Activated CD8-positive, alpha-beta T cell treated with anti-CD3 and anti-CD28 coated beads, Interleukin-2, amount 10 ng/mL, durations not matched to agents 7 days and 5 days (primary cell): ENCODE measurements at places on chromosomes 2 and 18.
A peak's percentile ranks its signal among the peaks of the same experiment; 100 is the strongest.

DNA sequence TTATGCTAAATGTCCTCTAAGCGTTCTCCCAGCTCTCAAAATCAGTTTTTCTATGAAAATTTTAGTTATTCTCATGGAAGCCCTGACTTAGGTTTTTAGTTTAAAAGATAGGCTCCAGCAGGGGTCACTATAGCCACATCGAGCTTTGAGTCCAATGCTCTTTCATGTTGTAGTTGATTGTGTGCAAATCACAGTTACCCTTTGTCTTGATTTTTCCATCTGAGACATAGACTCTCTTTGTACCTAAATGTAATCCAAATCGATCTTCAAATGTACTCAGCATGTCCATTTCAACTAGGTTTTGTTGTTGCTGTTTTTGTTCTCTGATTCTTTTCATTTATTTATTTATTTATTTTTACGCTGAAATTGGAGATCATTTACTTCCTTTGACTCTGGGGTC, 26.4 kb upstream of the MSTN start:
- no peaks in the 10 kb centered on the region for H3K4me1 ChIP-seq
- peak; percentile 66 for DNase-seq
- H3K27ac ChIP-seq, result no peak overlapping the region

- H3K27ac ChIP-seq, result no peak overlapping the region
- no peak overlapping the region for H3K4me3 ChIP-seq
- no peaks in the 10 kb centered on the region for H3K27me3 ChIP-seq
- H3K4me1 ChIP-seq, result no peaks in the 10 kb centered on the region
- no peak for DNase-seq
These were observed 201.8 kb upstream of the GALNT5 start for GRCh38 chr2:157055660-157056199.

- no peak overlapping the region for H3K4me3 ChIP-seq
- no peak overlapping the region for H3K27ac ChIP-seq
These were observed 20.5 kb upstream of the KIF1A start for GRCh38 chr2:240840435-240841060.

- DNase-seq, result no peak
- H3K4me3 ChIP-seq, result no peak overlapping the region
- no peaks in the 10 kb centered on the region for H3K4me1 ChIP-seq
- H3K27ac ChIP-seq, result no peak overlapping the region
- H3K27me3 ChIP-seq, result no peaks in the 10 kb centered on the region
- no peaks in the 10 kb centered on the region for H3K36me3 ChIP-seq
These were observed 118.1 kb upstream of the FN1 start for GRCh38 chr2:215553946-215554345.

DNA sequence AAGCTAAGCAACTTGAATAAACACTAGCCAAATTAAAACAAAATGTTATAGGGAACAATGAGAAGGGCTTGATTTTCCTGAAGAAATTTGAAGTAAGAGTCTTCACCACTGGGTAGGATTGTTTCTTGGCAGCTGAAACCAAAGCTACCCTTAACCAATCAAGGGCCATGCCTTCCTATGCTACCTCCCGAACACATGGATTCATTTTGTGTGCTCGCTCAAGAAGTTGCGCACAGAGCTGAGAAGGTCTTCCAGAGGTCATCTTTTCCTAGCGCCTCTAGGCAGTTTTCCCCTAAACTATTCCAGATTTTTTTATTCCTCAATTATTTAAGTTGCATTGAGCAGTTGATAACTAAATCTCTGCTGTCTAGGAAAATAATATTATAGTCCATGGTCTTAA, 264.6 kb downstream of the RBM43 start:
- no peak overlapping the region for H3K27ac ChIP-seq
- no peaks in the 10 kb centered on the region for H3K4me1 ChIP-seq
- no peaks in the 10 kb centered on the region for H3K36me3 ChIP-seq

DNA sequence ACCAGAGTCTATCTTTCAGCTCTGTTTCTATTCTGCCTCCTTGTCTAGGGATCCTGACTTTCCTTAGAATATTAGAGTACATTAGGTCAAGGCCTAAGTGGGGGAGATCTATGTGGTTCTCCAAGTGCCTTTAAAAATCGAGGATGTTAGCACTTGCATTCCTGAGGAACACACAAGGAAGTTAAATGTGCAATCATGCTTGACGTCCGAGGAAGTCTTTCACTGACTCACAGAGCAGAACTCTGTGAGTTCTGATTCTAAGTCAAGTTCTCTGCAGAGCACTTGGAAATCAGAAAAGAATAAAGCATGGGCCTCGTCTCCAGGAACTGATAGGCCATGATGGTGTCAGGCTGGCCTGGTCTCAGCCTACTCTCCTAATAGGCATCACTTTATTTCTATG, 17.2 kb downstream of the FHOD3 start:
- peaks cover 6% of the 10 kb centered on the region for H3K27me3 ChIP-seq
- DNase-seq, result no peak
- no peak overlapping the region for H3K4me3 ChIP-seq

GRCh38 chr2:191038741-191039140, 24.8 kb upstream of the STAT1 start:
- peaks cover 34% of the 10 kb centered on the region for H3K4me1 ChIP-seq
- no peak for DNase-seq
- H3K4me3 ChIP-seq, result no peak overlapping the region
- peak overlapping the region; percentile 75 for H3K27ac ChIP-seq

- H3K27me3 ChIP-seq, result no peaks in the 10 kb centered on the region
- no peaks in the 10 kb centered on the region for H3K4me1 ChIP-seq
- no peak overlapping the region for H3K4me3 ChIP-seq
- no peaks in the 10 kb centered on the region for H3K36me3 ChIP-seq
- H3K27ac ChIP-seq, result no peak overlapping the region
These were observed 193.1 kb downstream of the HNMT start for GRCh38 chr2:138157372-138157771.

DNA sequence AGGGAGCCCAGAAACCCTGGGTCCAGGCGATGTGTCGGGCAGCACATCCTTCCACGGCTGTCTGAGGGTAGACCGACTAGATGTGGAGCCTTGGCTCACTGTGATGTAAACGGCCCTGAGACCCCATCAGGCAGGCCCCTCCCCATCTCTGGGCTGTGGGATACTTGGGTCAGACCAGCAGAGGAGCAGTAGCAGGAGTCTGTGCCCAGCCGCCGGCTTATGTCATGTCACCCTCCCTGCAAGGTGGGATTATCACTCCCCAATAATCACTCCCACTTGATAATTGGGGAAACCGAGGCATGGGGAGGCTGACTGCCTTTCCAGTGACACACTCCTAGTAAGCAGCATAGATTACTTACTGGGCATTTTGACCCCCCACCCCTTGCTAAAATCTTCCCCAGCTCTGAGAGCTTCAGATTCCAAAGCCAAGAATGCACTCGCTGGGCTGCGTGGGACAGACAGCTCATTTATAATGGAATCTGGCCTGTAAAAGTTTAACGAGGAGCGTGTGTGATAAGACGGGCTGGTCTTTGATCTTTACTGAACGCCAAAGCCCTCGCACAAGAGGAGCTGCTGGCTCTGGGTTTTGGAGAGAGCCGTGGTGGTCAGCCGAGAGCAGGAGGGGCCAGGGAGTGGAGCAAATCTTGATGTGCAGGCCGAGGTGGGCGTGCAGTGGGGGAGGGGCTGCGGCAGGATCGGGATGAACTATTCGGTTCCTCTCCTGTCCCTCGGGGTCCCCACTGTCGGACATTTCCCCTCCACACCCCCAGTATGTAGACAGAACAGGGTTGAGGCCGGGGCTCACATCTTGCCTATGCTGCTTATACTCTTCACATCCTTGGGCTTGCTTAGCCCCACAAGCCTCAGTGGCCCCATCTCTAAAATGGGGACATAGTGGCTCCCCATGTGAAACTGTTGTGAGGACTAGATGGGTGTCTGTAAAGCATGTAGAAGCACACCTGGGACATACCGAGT, 200.0 kb downstream of the GLI2 start:
- H3K4me1 ChIP-seq, result no peaks in the 10 kb centered on the region
- no peaks in the 10 kb centered on the region for H3K27me3 ChIP-seq
- H3K27ac ChIP-seq, result no peak overlapping the region

DNA sequence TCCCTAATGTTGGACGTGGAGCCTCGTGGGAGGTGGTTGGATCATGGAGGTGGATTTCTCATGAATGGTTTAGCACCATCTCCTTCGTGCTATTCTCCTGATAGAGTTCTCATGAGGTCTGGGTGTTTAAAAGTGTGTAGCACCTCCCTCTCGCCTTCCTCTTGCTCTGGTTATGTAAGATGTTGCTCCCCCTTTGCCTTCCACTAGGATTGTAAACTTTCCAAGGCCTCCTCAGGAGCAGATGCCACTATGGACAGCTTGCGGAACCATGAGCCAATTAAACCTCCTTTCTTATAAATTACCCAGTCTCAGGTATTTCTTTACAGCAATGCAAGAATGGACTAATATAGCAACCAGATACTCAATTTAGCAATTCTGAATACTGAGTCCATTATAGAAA, 82.4 kb upstream of the PELI1 start:
- H3K4me1 ChIP-seq, result peaks cover 24% of the 10 kb centered on the region
- DNase-seq, result no peak
- H3K27ac ChIP-seq, result no peak overlapping the region
- no peaks in the 10 kb centered on the region for H3K27me3 ChIP-seq

DNA sequence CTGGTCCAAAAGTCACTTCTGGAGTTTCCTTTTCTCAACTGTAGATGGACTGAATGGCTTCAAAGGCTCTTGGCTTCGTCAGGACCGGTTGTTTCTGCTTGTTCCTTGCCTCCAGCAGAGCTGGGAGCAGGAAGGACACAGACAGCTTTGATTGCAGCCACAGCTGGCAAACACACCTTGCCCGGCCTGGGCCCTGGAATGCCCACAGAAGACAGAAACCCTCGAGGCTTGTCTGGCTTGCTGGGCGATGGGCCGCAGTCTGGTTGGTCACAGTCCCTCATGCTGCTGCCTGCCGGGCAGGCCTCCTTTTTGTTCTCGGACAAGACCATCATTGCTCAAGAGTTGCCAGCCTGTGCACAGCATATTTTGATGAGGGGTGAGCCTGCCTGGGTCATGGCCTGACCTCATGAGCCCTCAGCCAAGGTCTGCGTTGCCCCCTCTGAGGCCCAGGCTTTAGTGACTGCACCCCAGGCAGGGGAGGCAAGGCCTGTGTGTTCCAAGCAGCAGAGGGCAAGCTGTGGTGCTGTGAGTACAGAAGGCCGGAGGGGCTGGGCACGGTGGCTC, 37.8 kb downstream of the ATP6V1C2 start:
- no peak for DNase-seq
- no peak overlapping the region for H3K27ac ChIP-seq
- no peaks in the 10 kb centered on the region for H3K36me3 ChIP-seq

- H3K36me3 ChIP-seq, result no peaks in the 10 kb centered on the region
- H3K4me1 ChIP-seq, result peaks cover 7% of the 10 kb centered on the region
- H3K27me3 ChIP-seq, result peaks cover 17% of the 10 kb centered on the region
- no peak overlapping the region for H3K27ac ChIP-seq
- no peak overlapping the region for H3K4me3 ChIP-seq
- DNase-seq, result no peak
These were observed 17.7 kb downstream of the CPLX4 start for GRCh38 chr18:59300676-59301285.

DNA sequence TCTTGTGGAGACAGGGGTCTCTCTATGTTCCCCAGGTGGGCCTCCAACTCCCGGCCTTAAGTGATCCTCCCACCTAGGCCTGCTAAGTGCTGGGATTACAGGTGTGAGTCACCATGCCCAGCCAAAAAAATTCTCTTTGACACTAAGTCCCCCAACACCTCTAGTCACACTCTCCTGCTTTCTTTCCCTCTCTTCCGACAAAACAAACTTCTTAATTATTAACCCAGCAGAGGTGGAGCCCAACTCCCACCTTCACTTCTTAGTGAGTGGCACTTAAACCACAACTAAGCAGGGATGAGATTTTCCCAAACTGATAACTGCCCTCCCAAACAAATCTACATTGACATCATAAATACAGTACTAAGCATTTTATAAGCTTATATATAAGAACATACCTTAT, 60.5 kb upstream of the PMAIP1 start:
- H3K4me1 ChIP-seq, result no peaks in the 10 kb centered on the region
- DNase-seq, result no peak
- no peak overlapping the region for H3K27ac ChIP-seq
- peaks cover 6% of the 10 kb centered on the region for H3K27me3 ChIP-seq
- no peaks in the 10 kb centered on the region for H3K36me3 ChIP-seq

- no peak overlapping the region for H3K27ac ChIP-seq
- no peaks in the 10 kb centered on the region for H3K36me3 ChIP-seq
- no peak overlapping the region for H3K4me3 ChIP-seq
These were observed 957.1 kb upstream of the CHAC2 start for GRCh38 chr2:52810460-52810859.

DNA sequence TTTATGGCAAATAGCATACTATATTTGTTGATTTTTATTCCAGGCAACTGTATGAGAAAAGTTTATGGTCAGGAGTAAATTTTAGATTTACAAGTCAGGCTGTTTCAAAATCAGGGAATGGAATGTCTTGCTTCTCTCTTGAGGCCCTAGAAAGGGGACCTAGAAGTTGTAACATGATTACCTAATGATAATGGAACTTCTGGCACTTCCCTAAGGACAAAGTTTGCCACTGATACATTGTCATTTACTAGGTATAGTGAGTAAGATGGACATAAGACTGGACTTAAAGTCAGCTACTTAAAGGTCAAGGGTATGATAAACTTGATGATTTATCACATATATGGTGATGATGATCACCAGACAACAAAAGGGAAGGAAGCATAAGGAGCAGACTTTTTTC, 103.3 kb upstream of the VRK2 start:
- H3K36me3 ChIP-seq, result no peaks in the 10 kb centered on the region
- no peak overlapping the region for H3K27ac ChIP-seq
- DNase-seq, result no peak
- no peaks in the 10 kb centered on the region for H3K27me3 ChIP-seq

DNA sequence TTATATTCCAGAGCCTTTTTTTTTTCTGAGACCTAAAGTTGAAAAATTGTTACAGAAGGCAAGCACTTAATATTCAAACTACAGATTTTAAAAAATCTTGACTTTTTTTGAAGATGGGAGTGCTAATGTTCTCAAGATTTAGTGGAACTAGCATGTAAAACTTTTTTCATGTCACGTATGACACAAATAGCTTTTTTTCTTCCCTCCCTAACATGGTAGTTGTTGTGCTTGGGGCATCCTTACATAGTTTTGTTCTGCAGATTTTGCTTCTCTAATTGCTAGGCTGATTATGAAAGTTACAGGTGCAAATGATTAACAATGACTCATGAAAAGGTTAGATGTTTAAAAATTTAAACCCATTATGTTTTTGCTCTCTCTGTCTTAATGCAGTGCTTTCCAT, 3.0 kb downstream of the EML6 start:
- H3K27me3 ChIP-seq, result peaks cover 49% of the 10 kb centered on the region
- H3K36me3 ChIP-seq, result no peaks in the 10 kb centered on the region
- no peak overlapping the region for H3K27ac ChIP-seq
- no peak for DNase-seq
- peaks cover 18% of the 10 kb centered on the region for H3K4me1 ChIP-seq
- H3K4me3 ChIP-seq, result no peak overlapping the region

DNA sequence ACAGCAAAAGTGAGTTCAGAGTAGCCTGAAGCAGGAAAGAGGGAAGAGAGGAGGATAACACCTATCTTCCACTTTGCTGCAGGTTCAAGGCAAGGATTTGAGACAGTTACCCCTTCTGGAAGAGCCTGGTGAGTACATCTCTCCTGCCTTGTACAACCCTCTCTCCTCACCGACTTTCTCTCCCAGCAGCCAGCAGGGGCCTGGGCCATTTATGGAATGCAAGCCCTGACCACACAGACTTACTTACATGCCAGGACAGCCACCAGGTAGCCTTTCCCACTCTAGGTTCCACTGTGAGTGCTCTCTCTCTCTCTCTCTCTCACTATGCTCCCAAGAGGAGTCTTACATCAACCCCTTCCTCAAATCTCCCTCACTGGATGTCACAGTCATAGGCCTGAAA, 57.0 kb downstream of the BCL11A start:
- no peak overlapping the region for H3K4me3 ChIP-seq
- H3K27ac ChIP-seq, result no peak overlapping the region
- H3K27me3 ChIP-seq, result peaks cover 3% of the 10 kb centered on the region
- no peak for DNase-seq
- no peaks in the 10 kb centered on the region for H3K36me3 ChIP-seq
